ENCODE measurements at places on chromosomes 12 and 14.

GRCh38 chr12:67804168-67804567 lies 155.6 kb downstream of the DYRK2 start:
- DNase-seq, result no peak

- no peak for DNase-seq
Observed at GRCh38 chr14:61598980-61599379, 96.3 kb upstream of the HIF1A start.

- no peak for DNase-seq
Observed at GRCh38 chr14:102184316-102185035, 44.8 kb downstream of the WDR20 start.

DNA sequence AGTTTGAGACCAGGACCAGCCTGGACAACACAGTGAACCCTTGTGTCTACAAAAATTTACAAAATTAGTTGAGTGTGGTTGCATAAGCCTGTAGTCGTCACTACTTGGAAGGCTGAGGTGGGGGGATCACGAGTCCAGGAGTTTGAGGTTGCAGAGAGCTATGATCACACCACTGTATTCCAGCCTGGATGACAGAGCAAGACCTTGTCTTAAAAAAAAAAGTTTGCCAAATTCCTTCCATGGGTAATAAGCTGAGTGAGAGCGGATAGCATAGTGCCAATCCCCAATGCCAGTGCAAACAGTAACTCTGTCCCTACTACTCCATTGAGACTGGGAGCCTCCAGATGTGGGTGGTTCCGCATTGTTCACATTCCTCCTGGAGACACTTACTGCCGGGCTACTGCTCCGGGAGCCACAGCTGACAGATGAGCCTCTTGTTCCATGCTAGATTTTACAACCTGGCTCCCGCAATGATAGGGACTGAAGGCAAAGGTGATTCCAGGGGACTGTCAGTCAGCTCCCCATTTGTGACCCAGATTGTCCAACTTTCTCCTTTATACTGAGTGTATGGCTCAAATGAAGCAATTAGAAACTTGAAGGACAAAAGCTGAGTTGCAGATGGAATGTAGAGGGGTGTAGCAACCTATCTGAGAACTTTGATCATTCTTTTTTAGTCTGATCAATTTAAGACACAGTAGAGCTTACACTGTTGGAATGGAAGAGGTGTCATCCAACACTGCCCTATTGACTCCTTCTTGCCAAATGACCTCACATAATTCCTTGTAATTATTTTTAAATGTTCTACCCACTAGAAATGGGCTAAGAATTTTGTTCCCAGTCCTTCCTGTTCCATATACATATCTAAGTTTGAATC lies 13.4 kb upstream of the FRMD6 start:
- no peak for DNase-seq

DNA sequence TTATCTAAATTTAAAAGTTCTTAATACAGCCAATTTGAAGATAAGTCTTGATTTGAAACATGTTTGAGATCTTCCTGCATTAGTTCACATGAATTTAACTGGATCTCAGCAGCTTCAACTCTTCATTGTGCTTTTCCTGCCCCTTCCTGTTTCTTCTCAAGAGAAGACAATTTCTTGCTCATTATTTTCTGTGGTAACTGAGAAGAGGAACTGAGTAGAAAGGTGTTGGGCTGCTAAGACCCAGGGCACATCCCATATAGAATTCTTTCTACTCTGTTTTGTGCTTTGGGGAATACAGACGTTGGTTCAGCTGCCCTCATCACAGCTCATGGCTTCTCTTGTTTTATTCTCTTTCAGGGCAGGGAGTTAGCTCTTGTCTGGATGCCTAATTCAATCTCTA lies 110.2 kb downstream of the SNAPC1 start:
- no peak for DNase-seq

All from iPS DF 6.9 (cell line).